ENCODE measurements at places on chromosomes 11 and 22.

GRCh38 chr11:46669711-46670139 is 30.7 kb downstream of the ARHGAP1 start:
- DNase-seq: no peak

DNA sequence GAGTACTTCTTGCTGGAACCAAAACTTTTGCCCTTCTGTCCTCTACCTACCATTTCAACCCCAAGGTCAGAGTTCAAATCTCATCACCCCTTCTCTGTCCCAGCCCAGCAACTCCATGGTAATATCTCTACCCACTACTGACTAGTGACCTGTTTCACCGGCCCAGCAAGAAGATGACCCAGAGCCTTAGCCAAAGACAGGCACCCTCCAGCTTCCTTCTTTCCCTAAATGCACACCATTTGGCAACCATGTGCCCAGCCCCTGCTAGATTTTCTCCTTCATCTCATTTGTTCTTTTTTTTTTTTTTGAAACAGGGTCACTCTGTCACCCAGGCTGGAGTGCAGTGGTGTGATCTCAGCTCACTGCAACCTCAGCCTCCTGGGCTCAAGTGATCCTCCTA is 14.9 kb downstream of the ARAP1 start:
- no peak for DNase-seq

GRCh38 chr11:75771646-75772410 is 3.2 kb downstream of the DGAT2 start:
- peak; percentile 19 for DNase-seq

DNA sequence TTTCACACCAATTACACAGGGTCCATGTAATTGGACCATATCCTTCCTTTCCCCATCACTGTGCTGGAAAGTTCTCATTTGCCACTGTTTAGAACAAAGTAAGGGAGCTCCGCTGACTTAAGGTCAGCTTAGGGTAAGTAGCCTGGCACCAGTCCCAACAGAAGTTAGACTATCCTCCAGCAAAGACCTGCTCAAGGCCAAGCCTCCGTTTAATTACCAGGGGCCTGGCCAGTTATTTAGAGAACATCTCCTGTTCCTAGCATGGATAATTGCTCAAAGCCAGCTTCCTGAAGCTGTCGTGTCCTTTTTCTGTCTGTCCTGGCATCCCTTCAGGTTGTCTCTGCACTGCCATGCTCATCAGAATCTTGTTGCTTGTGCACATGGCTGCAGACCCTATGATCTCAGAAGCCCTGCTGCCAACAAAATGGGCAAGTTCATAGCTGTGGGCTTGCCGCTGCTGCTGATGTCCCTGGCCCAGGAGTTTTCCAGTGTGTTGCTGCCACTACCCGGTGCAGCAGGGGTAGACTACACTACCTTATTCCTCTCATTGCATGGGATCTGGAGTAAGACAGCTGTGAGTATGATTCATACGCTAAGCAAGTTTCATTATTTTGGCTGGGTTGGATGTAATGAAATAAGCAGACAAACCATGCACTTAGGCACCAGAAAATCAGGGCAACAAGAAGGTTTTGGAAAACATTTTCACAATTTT is 8.1 kb downstream of the OR8A1 start:
- DNase-seq: no peak

- no peak for DNase-seq
Measured at GRCh38 chr11:1734641-1735081, 15.7 kb downstream of the IFITM10 start.
